Hippocampal formation (tissue), 2 donors: ENCODE measurements at places on chromosomes 12 and 14.

DNA sequence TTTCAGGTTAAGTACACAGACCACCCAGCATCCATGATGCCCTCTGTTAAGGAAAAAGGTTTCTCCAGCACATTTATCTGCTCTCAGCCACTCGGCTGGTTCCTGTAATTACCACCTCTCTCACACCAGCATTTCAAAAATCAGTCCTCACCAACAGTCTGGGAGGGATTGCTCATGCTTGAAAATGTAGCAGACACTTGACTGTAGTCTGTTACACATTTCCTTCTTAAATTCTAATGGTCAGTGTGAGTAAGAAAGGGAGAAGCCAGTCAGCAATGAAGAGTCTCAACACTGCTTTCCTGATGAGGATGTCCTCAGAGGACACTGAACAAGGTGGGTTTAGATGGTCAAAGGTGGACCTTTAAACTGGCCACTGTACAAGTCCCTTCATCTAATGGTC, 6.0 kb downstream of the ZBTB39 start:
- no peak for DNase-seq

DNA sequence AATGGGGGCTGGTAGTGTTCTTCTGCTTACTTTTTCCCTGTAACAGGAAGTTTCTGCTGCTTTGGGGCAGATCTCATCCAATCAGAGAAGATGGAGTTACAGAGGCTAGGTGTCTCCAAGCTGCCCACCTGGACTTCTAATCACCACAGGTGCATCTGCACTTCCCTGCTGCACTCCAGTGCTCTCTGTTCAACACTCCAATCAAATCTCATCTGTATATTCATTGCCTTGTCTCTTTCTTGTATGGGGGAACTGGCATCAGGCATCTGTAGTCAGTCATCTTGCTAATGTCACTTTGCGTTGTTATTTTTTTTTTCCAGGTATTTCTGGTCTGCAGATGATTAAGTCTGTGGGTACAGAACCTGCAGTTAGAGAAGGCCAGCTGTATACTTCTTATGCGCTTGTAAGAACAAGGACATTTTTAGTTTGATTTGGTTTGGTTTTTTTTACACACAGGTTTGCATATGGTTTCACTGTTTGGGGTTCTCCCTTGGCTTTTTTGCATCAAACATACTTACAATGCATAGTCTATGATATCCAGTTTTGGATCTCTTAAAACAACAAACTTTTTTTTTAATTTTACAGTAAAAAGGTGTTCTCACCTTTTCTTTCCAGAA, 116.0 kb downstream of the METTL25 start:
- DNase-seq, result no peak

DNA sequence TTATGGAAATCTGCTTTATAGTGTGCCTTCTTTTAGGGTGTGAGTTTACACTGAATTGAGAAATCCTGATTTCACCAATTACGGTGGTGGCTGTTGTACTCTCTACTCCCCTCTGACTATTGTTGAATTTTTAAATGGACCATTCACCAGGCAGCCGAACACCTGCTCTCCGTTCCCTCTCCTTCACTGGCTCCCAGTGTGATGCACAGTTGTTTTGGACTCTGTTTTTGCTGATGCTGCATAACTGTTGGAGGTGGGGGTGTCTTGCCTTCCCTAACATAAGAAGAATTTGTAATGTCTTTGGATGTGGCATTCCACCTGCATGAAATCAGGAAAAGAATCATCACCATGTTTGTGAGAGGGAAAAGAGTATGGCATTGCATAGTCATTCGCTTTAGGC, 341.2 kb downstream of the SNAPC1 start:
- DNase-seq, result no peak

DNA sequence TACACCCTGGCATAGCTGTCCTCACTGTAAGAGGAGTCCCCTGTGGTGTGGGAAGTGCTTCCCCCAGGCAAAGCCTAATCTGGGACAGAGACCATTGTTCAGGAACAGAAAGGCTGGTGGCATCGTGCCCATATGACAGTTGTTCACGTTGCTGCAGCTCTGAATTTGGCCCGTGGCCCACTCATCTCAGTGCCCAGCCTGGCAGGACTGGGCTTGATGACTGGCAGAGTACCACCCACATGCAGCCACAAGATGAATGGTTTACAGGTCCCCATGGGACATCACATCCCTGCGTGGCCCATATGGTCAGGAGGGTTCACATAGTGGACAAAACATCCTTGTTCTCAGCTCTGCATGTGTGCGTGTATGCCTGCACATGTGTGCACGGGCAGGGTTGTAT, 17.5 kb downstream of the IQSEC3 start:
- DNase-seq, result no peak

DNA sequence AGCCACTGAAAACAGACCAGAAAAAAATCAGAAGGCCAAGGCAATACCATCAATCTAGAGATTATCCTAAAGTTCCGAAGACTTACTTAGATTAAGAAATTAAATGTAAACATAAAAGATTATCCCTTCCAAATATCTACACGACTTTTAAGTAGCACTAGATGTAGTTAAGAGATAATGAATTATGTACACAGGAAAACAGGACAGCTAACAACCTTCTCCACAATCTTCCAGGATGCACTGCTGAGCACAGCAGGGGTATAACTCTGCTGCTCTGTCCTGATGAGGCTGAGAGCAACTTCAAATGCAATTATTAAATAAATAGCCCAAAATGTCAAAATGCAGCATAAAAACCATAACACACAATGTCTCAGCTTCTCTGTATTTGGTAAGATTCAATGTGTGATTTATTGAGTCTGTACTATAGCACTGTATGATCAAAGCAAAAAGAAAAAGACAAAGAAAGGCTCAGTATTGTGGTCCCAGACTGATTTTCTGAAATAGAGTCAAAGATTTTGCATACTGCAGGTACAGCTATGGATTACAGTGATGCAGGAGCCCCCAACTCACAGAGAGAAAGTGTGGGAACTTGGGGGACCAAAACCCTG, 56.9 kb downstream of the TMTC1 start:
- no peak for DNase-seq

GRCh38 chr12:38919191-38919590, 13.8 kb upstream of the CPNE8 start:
- DNase-seq, result peak; percentile 13

DNA sequence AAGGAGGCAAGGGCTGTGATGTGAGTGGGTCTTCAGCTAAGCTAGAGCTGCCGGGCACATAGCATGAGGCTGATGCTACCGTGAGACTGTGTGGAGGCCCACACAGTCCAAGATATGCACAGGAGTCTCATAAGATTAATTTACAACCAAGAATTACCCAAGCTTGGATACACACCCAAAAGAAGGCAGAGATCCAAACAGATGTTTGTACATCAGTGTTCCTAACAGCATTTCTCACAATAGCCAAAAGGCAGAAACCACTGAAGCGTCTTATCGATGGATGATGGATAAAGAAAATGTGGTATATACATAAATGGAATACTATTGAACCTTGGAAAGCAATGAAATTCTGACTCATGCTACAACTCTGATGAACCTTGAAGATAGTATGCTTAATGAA, 40.8 kb upstream of the RIC8B start:
- no peak for DNase-seq
